IMR-90 (cell line): ENCODE measurements at places on chromosomes 1 and 21. TPM values are rescaled to one million over a fixed set of nuclear protein-coding genes. Genes with fewer than 3 reads are reported as not detected.
A peak's percentile ranks its signal among the peaks of the same experiment; 100 is the strongest.

OR2T35 gene
- total RNA-seq: not detected in 2 replicates

S100A14 gene
- not detected in 2 replicates for total RNA-seq

TNFRSF4 gene
- total RNA-seq: not detected in 2 replicates

BNIPL gene
- under 0.01 TPM in 1 of 2 replicates, not detected in the other for total RNA-seq

IGSF9 gene
- not detected in 2 replicates for total RNA-seq

LRRC3 gene
- total RNA-seq: under 0.01 TPM in 2 replicates

CD1C gene
- total RNA-seq: not detected in 2 replicates

CHI3L2 gene
- 0.18 TPM in 1 of 2 replicates, not detected in the other for total RNA-seq

LIN28A gene
- not detected in 2 replicates for total RNA-seq

CAMK2N1 gene
- total RNA-seq: 10.2 and 28.9 TPM in 2 replicates

LEPR gene
- 8.8 and 9.2 TPM in 2 replicates for total RNA-seq

HEYL gene
- total RNA-seq: not detected in 2 replicates

MAN1A2 gene
- total RNA-seq: 29.4 and 60.8 TPM in 2 replicates

NTNG1 gene
- 2.3 and 2.8 TPM in 2 replicates for total RNA-seq

CCT3 gene
- total RNA-seq: 595 and 637 TPM in 2 replicates

GRCh38 chr21:45261093-45261492, 26.6 kb downstream of the POFUT2 start:
- no peak for DNase-seq

- no peak for DNase-seq
Observed at GRCh38 chr1:25908161-25908560, 1.9 kb upstream of the STMN1 start.

DNA sequence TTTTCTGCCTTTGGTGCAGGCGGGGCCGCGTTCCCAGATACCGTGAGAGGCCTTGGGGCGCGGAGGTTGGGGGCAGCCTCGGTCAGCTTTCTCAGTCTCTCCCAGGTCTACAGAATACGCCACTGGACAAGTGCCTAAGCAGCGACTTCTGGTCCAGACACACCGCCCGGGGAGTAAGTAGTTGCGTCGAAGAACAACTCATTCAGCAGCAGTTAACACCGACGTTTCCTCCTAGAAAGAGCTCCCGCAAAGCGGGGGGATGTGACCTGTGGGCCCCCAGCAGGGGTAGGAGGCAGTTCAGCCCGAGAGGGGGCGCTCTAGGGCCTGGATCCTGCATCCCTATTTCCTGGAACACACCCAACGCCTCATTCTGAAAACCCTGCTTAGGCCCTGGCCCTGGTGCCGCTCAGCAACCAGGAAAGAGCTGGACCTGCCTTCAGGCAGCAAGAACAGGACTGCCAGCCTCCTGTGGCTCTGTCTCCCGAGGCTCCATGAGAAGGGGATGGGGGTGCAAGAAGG, 6.5 kb upstream of the BARHL2 start:
- DNase-seq: no peak

DNA sequence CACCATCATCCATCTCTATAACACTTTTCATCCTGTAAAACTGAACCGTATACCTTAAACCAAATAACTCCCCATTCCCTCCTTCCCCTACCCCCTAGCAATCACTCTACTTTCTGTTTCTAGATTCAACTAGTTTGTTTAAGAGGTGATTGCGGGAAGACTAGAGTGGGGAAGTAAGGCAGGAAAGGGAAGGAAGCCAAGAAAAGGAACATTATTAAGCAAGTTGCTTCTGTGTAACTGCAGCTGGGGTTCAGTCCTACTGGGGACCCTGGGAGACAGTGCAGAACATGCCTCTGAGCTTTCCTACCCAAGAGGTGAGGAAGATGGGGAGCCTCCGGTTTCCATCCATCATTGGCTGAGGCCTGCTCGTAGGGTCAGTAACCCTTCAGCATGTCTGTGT, 28.9 kb upstream of the H3-3A start:
- DNase-seq: no peak

DNA sequence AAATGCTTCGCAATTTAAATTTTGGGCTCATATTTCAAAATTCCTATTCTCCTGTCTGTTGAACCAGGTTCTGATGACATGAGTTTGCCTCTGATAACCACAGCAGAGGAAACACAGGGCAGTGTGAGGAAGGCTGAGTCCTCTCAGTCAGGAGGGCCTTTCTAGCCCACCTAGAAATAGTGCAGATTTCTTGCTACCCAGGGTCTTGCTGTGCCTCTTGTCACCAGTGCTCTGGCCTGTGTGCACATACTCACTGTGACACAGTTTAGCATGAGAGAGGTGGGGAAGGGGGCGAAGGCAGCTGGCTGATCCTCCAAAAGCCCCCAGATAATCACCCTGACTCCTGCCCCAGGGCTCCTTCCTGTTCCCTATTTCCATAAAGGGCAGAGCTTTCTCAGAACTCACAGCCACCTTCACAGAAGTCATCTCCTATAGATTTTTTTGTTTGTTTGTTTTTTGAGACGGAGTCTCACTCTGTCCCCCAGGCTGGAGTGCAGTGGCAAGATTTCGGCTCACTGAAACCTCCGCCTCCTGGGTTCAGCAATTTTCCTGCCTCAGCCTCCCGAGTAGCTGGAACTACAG, 23.7 kb downstream of the ERRFI1 start:
- no peak for DNase-seq

DNA sequence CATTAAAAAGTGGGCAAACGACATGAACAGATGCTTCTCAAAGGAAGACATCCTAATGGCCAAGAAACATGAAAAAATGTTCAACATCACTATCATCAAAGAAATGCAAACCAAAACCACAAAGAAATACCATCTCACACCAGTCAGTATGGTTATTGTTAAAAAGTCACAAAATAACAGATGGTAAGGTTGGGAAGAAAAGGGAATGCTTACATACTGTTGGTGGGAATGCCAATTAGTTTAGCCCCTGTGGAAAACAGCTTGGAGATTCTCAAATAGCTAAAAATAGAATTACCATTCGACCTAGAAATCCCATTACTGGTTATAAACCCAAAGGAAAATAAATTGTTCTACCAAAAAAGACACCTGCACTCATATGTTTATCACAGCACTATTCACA, 369.4 kb downstream of the KCNH1 start:
- DNase-seq: no peak

DNA sequence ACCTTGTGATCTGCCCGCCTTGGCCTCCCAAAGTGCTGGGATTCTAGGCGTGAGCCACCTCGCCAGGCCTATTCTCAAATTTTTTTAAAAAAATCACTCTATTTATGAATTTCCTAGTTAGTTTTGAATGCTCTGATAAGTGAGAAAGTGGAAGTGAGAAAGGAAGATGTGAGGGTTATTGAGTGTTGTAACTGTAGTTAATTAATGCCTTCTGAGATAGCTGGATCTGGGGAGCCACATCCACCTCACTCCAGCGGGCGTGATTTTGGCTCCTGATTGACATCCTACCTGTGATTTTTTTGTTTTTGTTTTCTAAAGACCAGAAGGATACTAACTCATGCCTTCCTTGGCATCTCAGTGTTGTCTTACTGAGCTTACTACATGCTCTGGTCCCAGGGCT, 65.6 kb downstream of the ST3GAL3 start:
- DNase-seq: no peak

DNA sequence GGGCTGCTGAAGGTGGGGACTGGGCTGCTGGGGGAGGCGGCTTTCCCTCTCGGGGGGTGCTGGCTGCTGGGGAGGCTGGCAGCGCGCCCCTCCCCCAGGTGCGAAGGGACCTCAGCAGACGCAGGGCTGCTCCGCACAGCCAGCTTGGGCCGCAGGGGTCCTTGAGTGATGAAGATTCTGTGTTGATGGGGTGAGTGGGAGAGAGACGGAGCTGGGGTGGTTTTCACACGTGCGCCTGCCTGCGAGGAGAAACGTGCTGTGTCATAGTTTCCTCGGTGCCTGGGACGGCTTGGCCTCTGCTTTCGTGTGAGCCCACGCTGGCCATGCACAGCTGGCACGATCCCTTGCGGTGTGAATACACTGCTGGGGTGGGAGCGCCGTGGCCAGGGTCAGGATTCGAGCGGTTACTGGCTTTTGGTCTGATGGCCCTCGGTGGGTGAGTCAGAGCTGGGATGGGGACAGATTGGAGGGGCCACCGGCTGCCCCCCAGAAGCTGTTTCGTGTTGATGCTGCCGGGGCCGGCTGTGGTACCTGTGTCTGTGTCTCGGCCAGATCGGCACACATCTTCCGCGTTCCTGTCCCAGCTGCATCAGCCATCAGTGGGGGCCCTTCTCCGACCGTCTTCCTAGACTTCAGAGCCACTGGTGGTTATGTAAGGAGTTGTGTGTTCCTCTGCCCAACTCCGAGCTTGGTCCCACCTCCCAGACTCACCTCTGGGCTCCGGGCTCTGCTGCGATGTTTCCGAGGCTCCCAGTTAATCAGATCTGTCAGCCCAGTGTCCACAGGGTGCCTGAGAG, 24.9 kb downstream of the PRKCZ start:
- DNase-seq: peak; percentile 21

GRCh38 chr1:197557302-197557701, 218.0 kb downstream of the DENND1B start:
- peak; percentile 45 for DNase-seq

DNA sequence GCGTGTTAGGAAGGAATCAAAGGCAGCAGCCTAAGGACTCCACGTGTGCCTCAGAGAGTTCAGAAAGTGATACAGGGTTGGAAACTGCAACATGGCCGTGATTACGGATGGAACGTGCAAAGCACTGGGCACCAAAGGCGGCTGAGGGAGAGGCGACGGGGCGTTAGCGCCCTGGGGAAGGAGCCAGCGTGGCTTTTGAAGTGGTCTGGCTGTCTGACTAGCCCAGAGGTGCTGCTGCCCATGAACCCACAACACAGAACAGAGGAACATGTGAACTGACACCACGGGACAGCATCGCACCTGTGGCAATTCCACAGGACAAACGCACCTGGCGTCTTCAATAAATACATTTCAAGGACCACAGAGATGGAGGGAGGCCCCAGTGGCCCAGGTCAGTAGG, 18.0 kb upstream of the TMEM52 start:
- DNase-seq: no peak

GRCh38 chr1:175804561-175804960, 61.2 kb upstream of the TNR start:
- DNase-seq: no peak

DNA sequence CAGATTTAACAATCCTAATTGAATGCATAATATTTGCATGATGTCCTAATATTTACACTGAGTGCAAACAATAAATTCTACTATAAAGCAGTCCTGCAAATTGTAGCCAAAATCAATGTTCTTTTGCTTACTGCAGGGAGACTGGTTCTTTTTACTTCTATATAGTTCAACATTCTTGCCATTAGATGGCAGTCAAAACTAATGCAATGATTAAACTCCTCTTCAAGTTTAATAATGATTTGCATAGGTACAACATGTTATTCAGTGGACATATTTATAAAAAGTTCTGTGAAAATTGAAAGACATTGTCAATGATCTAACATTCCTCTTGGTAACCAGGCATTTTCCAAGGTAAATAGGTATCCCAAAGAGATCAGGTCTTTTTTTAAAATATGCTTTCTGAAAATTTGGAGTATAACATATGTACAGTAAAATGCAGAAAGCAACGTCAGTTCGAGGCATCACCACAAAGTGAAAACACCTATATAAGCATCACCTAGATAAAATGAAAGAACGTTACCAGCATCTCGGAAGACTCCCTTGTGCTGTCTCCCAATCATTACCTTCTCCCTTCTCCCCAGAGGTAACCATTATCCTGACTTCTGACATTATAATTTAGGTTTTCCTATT, 9.8 kb upstream of the FNBP1L start:
- peak; percentile 65 for DNase-seq

DNA sequence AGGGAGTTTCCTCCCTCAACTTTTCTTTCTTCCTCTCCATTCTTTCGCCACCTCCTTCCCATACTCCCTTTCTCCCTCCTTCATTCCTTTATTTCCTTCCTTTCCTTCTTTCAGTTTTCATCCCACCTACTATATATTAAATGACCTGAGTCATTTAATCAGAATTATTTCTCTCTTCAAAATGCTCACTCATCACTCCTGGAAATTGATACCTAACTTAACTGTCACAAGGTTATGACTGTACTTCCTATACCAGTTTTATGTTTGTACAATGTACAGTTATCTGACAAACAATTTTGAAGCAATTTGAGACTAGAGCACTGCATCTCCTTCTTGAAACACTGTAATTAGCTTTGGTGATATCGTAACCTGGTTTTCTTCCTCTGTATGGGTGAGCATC, 41.4 kb downstream of the NEXN start:
- peak; percentile 36 for DNase-seq

DNA sequence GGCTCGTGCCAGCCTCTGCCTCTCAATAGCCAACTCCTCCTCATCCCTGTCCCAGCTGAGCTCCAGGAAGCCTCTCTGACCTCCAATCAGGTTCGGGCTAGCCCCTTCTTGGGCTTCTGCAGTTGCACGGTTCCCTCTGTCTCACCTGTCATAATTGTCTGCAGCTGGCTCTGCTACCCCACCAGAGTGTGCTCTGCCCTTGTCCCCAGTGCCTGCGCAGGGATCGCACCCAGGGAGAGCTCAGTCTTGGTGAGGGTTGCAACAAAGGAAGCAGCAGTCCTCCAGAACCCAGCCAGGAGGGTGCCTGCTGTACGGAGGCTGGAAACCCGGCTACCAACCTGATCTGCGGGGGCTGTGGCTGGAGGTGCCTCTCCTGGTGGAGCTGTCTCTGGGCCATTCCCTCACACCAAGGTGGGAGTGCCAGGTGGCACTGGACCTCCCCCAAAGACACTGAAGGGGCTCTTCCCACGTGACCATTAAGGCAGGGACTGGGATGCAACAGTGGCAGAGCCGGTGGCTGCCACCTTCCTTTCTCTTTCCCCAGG, 63.5 kb upstream of the DMRTB1 start:
- no peak for DNase-seq

- peak; percentile 78 for DNase-seq
Observed at GRCh38 chr1:26541816-26542711, 12.5 kb downstream of the RPS6KA1 start.

DNA sequence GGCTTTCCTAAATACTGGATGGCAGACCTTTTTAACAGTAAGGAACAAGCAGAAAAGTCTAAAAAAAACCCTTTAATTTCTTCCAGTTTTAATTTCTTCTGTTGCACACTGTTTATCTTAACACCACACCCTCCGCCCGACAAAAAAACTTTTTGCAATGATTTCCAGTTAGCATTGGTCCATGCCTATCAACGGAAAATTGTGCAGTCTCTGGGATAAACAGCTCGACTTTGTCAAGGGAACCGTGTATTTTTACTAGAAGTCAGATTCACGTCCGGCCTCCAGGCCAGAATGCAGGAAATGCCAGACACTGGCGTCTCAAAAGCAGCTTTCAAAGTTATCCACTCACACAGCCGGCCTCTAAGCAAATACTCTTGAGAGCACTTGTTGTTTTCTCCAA, 378 bp upstream of the NUP210L start:
- DNase-seq: peak; percentile 72

GRCh38 chr1:186617926-186618325, 62.3 kb downstream of the PTGS2 start:
- no peak for DNase-seq

DNA sequence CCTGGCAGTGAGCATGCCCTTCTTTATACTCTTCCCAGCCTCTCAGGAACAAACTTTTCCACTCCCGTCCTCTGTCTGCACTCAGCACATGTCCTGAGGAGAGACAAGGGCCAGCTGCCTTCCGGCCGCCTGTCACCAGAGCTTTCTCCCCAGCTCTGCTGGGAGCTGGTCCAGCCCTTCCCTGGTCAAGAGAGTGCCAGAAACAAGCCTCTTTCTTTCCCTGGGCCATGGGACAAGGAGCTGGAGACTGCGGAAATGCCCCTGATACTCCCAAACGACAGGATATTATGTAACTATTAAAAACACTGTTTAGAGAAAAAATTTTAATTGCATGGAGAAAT, 10.4 kb downstream of the LAMB3 start:
- DNase-seq: no peak

- DNase-seq: no peak
Observed at GRCh38 chr21:34997294-34997693, 51.8 kb downstream of the RUNX1 start.
